ENCODE measurements at places on chromosomes 5 and 9.

GRCh38 chr5:143694357-143694756 lies 117.6 kb upstream of the HMHB1 start:
- DNase-seq: no peak

GRCh38 chr5:30498972-30499371 lies 694.5 kb upstream of the CDH6 start:
- DNase-seq: no peak

DNA sequence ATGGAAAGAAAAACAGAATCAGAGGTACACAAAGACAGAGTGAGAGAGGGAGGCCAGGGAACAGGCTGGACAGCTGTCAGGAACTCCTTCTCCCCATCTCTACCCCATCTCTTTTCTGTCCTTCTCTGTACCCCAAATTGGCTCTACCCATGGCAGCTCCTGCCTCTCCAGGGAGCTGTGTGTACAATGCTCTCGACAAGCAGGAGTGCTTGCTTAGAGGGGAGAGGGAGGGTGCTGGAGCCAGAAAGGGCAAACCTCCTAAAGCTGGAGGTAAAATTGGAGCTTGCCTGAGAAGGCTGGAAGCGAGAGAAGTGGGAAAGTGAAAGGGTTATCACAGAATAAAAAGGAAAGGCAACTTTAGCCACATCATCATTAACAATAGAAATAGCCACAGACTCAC lies 6.4 kb downstream of the TPM2 start:
- DNase-seq: no peak

DNA sequence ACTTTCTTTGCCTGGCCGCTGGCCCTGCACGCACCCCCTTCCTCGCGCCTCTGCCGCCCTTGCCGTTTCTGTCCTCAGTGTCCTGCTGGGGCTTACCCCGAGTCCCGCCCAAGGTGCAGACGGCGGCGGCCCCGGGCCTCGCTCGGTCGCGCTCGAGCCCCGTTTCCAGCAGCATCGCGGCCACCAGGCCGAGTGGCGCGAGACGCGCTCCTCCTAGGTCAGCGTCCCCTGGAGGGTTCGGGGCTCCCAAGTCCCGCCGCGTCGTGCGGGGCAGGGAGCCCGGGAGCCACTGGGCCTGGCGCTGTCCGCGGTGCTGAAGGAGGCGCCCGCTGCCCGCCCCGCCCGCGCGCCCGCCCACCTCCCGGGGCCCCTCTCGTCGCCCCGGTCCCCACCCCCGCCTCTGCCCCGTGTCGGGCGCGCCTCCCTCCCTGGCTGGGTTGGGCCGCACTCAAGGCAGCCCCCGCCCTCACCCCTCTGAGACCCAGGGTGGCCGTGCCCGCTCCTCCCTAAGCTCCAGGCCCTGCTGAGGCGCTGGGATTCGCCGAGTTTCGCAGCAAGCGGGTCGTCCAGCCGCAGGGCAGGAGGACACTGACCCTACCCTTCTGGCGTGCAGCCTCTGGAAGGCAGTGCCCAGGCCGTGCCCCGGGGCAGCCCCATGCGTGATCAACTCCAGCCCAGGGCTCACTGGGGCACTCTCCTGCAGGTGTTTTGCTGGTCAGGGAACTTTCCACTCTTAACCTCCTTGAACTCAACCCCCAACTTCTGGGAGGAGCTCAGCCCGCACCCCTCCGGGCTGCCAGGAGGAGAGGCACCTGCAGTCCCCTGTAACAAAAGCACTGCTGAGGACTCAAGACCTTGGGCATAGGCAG lies at the start of gene LHX3:
LHX3 (minus strand) TSS at position 291 of the 869 bp plus-strand sequence; CDS start at position 175, 116 bp downstream.
- peak; percentile 75 for DNase-seq

DNA sequence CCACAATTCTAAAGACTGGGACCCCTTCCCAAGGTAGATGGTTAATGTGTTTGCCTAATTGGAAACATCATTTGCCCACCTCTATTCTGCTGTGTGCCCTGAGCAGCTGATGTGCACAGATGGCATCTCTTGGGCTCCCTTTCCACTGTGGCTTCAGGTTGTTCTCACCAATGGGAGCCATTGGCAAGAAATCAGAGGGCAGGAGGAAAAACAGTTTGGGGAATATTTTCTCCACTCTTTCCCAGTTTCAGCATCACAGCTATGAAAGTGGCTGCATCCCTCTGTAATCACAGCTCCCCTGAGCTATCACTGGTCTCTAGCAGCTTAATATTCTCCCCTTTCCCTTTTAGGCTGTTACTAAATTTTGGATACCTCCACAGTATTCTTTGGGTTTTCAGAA lies 911.6 kb upstream of the SEMA6A start:
- no peak for DNase-seq

- DNase-seq: no peak
Measured at GRCh38 chr5:52626312-52626711, 161.4 kb upstream of the ITGA1 start.

DNA sequence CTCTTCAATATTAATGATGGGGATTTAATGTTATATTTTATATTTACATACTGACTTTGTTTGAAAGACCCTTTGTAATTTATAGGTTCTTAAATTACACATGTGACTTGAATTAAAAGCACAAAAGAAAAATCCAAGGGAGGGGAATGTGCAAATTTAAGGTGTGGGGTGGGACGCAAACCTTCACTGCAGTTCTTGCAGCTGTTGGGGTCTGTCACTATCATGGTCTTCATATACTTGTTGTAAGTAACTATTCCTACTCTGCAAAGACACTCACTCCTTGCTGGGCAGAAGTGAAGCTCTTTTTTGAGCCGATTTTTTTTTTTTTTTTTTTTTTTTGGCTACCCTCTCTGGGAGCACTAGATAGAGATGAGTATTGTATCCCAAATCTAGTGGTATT lies 505.3 kb downstream of the ARHGEF28 start:
- no peak for DNase-seq

DNA sequence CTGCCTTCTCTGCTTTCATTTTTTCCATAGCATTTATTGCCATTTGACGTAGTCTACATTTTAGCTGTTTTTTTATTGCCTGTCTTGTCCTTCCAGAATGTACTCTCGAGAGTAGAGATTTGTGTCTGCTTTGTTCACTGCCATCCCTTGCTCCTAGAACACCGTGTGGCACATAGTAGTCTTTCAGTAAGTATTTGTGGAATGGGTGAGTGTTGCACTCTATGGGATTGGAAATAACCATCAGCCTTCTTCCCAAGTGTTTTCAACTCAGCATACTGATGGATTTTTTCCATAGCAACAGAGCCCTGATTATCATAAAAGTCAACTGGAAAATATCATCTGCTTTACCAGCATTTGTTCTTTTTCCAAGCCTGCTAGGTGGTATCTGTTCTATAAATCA lies 462.6 kb downstream of the ENC1 start:
- no peak for DNase-seq

- DNase-seq: no peak
Measured at GRCh38 chr5:99063737-99064136, 134.9 kb upstream of the CHD1 start.

DNA sequence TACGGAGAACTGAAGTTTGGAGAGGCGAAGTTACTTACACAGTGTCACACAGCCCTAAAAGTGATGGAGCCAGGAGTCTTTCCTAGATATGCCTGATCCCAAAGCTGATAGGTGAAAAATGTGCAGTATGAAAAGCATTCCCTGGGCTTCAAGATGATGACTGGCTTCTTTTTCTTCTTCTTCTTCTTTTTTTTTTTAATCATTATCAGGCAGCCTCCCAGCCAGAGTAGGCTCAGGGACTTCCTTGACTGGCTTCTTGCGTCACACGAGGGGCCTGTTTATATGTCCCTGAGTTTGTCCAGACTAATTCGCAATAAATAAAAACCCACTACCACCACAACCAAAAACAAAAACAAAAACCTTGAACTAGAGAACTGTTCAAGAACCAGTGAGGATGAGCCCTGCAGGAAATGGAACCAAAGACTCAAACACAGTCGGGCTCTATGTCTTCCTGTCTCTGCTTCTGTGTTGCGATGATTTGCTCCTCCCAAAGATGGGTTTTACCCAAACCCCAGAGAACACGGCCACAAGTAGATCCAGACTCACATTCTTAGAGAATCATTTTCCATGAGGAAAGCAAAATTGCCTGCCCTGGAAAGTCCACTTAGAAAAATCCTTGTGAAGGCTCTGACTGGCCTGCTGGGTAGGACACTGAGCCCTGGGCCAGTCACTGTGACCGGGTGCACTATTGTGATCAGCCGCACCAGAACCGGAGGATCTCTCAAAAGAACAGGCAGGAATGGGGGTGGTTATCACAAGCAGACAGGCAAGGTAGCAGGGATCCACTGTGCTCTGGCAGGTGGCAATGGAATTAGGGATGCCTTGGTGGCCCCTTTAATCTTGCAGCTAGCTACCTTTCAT lies 38.0 kb upstream of the ADAM19 start:
- no peak for DNase-seq

DNA sequence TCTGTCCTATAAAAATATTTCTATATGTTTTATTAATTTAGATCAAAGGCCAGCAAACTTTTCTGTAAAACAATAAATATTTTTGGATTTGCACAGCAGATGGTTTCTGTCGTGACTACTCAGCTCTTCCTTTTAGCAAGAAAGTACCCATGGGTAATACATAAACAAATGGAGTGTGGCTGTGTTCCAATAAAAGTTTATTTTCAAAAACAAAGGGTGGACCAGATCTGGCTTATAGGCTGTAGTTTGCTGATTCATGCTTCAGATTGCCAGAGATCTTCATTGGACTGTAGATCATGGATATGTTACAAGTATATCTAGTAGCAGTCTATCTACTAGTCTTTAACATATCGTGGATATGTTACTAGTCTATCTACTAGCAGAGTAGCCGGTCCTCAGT lies 590.5 kb downstream of the CSNK1G3 start:
- no peak for DNase-seq

GRCh38 chr5:133354323-133355185 lies 257.8 kb downstream of the FSTL4 start:
- peak; percentile 49 for DNase-seq

GRCh38 chr5:106639488-106639887 lies 1031.2 kb downstream of the EFNA5 start:
- no peak for DNase-seq

DNA sequence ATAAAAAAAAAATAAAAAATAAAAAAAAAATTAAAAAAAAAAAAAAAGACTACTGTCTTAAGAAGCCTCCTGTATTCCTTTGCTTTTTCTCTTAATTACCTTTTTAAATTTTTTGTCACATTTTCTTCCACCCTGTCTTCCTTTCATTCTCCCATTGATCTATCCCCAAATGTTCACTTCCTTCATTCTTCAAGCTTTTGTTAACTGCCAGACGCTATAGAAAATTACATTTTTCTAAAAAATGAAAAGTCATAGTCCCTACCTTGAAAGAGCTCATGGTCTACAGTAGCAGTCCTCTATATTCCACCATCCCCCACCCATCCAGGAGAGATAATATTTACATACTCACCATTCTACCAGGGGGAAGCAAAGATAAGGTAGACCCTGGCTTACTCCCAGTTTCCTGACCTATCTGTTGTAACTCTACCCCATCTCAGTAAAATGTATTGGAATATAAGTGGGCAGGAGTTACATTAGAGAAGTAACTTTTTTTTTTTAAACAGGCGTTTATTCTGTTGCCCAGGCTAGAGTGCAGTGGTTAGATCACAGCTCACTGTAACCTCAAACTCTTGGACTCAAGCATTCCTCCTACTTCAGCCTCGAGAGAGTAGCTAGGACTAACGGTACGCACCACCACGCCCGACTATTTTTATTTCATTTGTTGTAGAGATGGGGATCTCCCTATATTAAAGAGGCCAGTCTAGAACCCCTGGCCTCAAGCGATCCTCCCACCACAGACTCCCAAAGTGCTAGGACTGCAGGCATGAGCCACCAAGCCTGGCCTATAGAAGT lies 3.8 kb upstream of the PRKAA1 start:
- no peak for DNase-seq

DNA sequence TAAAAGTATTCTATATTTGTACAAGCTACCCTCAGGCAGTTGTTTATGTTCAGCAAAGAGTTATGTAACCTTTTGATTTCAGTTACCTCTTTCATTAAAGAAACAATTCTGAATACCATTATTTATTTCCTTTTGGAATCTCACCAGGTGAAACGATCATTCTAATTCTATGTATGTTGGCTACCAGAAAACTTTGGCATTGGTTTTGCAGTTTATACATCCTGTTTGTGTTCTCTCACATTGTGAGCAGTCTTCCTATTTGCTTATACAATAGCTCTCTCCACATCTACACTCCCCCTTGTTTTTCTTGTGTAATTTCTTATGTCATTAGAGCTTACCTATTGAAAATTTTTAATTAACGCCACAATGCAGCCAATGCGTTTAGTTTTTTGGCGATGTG lies 276.0 kb upstream of the MPDZ start:
- DNase-seq: no peak

GRCh38 chr5:168046163-168046562 lies 245.3 kb upstream of the WWC1 start:
- peak; percentile 61 for DNase-seq

GRCh38 chr5:66540078-66540477 lies 56.1 kb upstream of the MAST4 start:
- DNase-seq: no peak

DNA sequence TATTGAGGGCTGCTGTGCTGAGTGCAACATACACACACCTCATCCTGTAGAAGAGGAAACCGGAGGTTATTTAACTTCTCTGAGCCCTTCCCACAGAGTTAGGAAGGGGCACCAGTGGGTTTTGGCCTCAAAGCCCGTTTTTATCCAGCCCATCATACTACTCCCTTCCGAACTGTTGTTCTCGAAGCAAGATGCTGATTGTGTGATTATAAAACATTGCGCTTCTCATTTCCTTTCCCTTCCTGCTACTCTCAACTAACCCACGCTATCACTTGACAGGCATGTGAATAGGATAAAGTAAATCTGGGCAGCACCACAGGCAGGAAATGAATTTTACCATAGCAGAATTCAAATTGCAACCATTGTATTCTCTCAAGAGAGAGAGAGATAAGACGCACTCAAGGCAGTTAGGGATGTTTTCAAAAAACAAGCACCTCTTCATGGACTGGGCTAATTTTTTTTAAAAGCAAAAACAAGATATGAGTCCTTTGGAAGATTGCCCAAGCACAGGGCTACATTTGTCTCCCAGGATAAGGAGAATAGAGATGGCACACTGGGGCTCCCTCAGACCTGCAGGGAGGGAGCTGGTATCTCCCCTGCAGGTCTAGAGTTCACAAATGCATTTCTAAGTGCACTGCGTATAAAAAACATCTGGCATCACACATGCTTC lies 52.6 kb downstream of the GNA14 start:
- DNase-seq: peak; percentile 38

DNA sequence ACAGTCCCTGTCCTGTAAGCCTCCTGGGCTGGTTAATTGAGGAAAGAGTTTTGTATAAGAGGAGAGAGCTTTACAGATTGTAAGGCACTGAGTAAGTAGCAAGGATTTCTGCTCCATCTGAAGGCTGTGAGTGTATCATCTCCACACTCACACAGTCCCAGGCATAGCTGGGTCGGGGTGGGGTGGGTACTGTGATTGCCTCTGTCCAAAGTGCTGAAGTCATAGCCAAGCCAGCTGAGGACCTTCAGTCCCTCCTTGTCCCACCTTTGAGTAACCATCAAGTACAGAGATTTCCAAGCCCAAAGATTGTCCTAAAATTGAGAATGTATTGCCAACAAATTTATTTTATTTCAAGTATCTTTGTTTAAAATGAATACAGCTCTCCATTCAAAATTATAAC lies 5.5 kb upstream of the DNAJB5 start:
- peak; percentile 77 for DNase-seq

- no peak for DNase-seq
Measured at GRCh38 chr9:112186695-112187094, 11.6 kb upstream of the SUSD1 start.

All from islet precursor cell (in vitro differentiated cells).